ENCODE measurements at places on chromosomes 16 and 17.
A peak's percentile ranks its signal among the peaks of the same experiment; 100 is the strongest.

DNA sequence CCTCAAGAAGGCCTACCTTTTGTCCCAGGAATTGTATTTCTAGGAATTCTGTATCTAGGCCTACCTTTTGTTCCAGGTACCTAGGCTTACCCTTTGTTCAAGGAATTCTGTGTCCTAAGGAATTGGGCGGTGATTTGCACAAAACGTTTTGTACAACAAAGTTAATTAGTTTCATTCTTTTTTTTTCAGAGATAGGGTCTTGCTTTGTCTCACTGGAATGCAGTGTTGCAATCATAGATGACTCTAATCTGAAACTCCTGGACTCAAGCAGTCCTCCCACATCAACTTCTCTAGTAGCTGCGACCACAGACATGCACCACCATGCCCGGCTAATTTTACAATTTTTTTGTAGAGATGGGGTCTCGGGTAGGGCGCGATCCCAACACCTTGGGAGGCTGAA is 7.0 kb downstream of the CDR2L start:
- peaks cover 5% of the 10 kb centered on the region for H3K4me1 ChIP-seq
- no peak for DNase-seq
- H3K27ac ChIP-seq: no peak overlapping the region
- no peaks in the 10 kb centered on the region for H3K36me3 ChIP-seq

DNA sequence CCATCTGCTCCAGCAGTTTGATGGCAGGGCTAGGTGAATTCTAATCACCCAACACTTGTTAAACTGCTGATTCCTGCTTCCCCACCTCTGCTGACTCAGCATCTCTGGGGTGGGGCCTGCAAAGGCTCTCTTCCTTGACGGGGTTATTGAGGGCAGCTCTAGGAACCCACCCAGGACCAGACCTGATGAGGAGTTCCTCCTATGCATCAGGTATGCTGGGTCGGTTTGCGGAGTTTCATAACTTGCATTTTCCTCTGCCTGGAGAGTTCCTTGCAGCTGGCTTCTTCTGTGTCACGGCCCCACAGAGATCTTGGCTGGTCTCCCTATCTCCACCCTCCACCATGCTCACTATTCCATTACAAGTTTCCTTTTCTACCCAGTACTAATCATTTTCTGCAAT is 93.4 kb upstream of the CCL2 start:
- no peaks in the 10 kb centered on the region for H3K36me3 ChIP-seq
- H3K4me3 ChIP-seq: no peak overlapping the region
- peaks cover 88% of the 10 kb centered on the region for H3K27me3 ChIP-seq
- H3K27ac ChIP-seq: no peak overlapping the region

DNA sequence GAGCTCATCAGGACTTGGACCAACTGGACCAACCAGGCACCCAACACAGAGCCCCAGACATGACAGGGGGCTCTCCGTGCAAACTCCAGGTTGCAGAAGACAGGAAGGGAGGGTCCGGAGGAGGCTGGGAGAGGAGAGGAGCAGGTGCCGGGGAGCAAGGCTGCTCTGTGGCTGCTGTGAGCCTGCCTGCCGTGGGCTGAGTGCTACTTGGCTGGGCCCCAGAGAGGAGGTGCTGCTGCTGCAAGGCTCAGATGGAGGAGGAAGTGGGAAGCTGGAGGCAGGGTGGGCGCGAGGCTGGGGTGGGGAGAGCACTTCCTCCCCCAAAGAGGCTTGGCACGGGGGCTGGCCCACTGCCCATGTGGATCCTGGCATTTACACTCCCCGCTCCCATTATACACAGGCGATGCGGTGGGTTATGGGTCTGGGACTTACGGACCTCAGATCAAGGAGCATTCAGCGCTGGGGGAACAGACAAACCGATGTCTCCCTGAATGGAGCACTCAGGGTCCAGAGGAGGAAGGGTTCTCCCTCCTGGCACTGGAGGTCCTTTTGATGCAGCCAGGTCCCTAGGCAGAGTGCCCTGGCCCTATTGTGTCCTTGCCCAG is 15.9 kb downstream of the EPOP start:
- H3K27ac ChIP-seq: no peak overlapping the region
- no peaks in the 10 kb centered on the region for H3K27me3 ChIP-seq
- no peak overlapping the region for H3K4me3 ChIP-seq
- DNase-seq: no peak
- no peaks in the 10 kb centered on the region for H3K36me3 ChIP-seq

GRCh38 chr16:14464796-14465195 is 165.3 kb downstream of the PARN start:
- no peaks in the 10 kb centered on the region for H3K27me3 ChIP-seq
- H3K27ac ChIP-seq: no peak overlapping the region
- H3K4me3 ChIP-seq: no peak overlapping the region
- peaks cover 22% of the 10 kb centered on the region for H3K36me3 ChIP-seq
- no peak for DNase-seq

DNA sequence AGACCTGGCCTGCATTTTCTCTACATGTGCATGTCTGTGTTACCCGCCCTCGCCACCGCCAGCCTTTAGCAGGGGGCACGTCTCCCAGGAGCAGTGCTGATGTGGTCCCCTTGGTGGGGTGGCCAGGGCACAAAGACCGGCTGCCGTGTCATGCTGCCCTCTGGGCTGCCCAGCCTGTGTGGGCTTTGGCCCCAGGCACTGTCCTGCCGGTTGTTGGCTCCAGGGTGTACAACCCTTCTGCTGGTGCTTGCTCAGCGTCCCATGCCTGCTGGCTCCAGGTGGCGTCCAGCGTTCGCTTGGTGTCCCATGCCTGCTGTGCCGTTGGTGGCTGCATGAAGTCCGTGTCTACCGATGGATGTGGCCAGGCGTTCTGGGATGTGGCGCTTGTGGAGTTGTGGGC is 4.1 kb downstream of the BAIAP2 start:
- DNase-seq: no peak
- peak overlapping the region; percentile 71 for H3K4me3 ChIP-seq
- peaks cover 51% of the 10 kb centered on the region for H3K4me1 ChIP-seq
- no peaks in the 10 kb centered on the region for H3K27me3 ChIP-seq

- H3K27ac ChIP-seq: no peak overlapping the region
- DNase-seq: no peak
- no peaks in the 10 kb centered on the region for H3K27me3 ChIP-seq
- H3K4me3 ChIP-seq: peak overlapping the region; percentile 94
- peaks cover 13% of the 10 kb centered on the region for H3K36me3 ChIP-seq
These were observed 3.3 kb downstream of the AXIN1 start for GRCh38 chr16:349211-349610.

DNA sequence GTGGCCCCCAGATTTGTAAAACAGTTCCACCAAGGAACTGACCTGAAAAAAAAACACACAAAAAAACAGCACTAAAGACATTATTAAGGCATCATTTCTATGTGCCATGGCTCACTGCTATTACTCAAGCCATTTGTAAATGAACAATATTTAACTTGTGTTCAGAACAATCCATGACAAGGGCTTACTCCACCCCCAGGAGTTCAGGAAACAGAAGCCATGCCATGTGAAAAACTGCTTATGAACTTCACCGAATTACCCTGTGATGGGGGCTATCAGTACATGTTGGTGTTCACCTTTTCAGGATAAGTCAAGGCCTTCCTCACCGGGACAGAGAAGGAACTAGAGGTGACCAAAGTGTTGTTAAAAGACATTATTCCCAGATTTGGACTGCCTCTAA is 19.2 kb downstream of the ACSM1 start:
- H3K4me3 ChIP-seq: no peak overlapping the region
- H3K27ac ChIP-seq: no peak overlapping the region
- no peaks in the 10 kb centered on the region for H3K36me3 ChIP-seq
- no peak for DNase-seq
- H3K27me3 ChIP-seq: peaks cover 7% of the 10 kb centered on the region
- H3K4me1 ChIP-seq: peaks cover 42% of the 10 kb centered on the region

- no peaks in the 10 kb centered on the region for H3K27me3 ChIP-seq
- no peak overlapping the region for H3K27ac ChIP-seq
- H3K36me3 ChIP-seq: peaks cover 2% of the 10 kb centered on the region
- H3K4me1 ChIP-seq: peaks cover 18% of the 10 kb centered on the region
These were observed 381.5 kb upstream of the SALL1 start for GRCh38 chr16:51532551-51532950.

DNA sequence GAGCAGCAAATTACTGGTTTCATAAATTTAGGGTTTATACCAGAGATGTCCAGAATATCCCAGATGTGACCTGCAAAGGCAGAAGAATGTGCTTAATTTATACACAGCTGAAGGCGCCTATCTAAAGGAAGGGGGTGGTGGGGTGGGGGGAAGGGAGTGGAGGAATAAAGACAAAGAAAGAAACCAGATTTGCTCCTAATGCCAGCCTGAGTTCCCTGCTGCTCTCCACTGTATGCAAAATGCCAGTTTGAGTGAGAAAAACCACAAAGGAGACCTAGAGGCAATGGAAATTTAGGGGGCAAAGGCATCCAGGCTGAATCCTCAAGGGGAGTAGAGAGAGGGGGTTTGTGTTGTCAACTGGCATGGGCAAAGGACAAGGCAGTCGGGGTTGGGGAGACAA is 161.5 kb upstream of the TOX3 start:
- peaks cover 21% of the 10 kb centered on the region for H3K4me1 ChIP-seq
- peak overlapping the region; percentile 57 for H3K27ac ChIP-seq
- H3K27me3 ChIP-seq: no peaks in the 10 kb centered on the region
- no peak for DNase-seq

DNA sequence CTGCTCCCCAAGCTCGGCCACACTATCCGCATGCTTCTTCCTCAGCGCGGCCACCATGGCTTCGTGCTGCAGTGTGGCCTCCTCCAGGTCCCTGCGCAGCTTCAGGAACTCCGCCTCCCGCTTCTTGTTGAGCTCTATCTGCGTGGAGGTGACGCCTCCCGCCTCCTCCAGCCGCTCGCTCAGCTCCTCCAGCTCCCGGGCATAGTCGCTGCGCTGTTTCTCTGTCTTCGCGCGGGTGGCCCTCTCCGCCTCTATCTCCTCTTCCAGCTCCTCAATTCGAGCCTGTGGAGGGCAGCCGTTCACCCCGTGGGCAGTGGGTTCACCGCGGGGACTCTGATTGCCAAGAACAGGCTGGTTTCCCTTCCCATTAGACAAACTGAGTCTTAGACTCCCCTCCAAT is 19.0 kb downstream of the MYH3 start:
- no peak overlapping the region for H3K27ac ChIP-seq
- no peak for DNase-seq
- H3K4me1 ChIP-seq: no peaks in the 10 kb centered on the region
- H3K27me3 ChIP-seq: no peaks in the 10 kb centered on the region
- H3K36me3 ChIP-seq: peaks cover 22% of the 10 kb centered on the region
- H3K4me3 ChIP-seq: no peak overlapping the region
